Activated naive CD4-positive, alpha-beta T cell treated with anti-CD3 and anti-CD28 coated beads, Interleukin-2, amount 10 ng/mL, durations not matched to agents 5 hours and 36 hours (primary cell): ENCODE measurements at places on chromosomes 11 and 22. TPM values are rescaled to one million over a fixed set of nuclear protein-coding genes. Genes with fewer than 3 reads are reported as not detected.

Gene MB
- not detected for total RNA-seq

Gene DNAJB13
- total RNA-seq: not detected

Gene HBG2
- not detected for total RNA-seq

Gene PANX2
- total RNA-seq: 0.22 TPM

Gene HEPN1
- total RNA-seq: not detected

Gene UBQLN3
- total RNA-seq: not detected
